GM12891 (cell line): ENCODE measurements at places on chromosomes 7 and 10.

- DNase-seq: no peak
Observed at GRCh38 chr7:76286842-76287403, 15.6 kb upstream of the HSPB1 start.

DNA sequence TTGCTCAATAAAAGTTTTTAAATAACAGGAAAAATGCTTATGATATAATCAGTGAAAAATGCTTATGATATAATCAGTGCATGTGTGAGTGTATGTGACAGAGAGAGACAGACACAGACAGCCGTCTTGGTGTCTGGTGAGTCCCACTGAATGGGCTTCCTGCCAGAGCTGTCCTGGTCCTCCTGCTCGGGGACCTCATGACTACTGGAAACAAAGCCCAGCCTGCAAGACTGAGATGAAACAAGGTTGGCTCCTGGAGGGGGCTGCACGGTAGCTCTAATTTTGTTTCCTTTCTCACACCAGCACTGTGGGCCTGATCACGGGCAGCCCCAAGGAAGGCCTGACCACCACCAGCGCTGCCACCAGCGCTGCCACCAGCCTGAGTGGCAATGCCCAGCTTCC lies 57.3 kb downstream of the NRP1 start:
- no peak for DNase-seq

GRCh38 chr7:2166625-2167280 lies 66.0 kb downstream of the MAD1L1 start:
- no peak for DNase-seq

DNA sequence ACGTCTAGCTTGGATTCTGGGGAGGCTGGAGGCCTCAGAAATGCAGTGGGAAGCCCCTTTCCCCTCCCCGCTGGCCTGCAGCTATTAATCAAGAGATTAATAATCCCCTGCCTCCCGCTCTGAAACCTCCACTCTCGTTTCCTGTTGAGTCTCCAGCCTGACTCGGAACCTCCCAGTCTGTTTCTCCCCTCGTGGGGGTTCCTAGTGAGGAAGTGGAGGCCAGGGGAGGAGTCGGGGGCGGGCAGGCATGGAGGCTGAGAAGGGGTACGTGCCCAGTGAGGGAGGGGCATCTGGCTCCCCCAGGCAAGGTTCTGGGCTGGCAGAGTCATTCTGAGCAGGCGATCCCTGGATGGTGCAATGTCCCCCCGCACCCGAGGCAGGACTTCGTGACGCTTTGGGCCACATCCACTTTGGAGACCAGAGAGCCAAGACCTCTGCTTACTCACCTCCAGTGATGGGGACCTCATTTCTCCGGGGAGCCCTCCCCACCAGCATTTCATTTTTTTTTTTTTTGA lies 73.6 kb downstream of the COL26A1 start:
- DNase-seq: no peak

GRCh38 chr10:106392778-106393177 lies 771.7 kb downstream of the SORCS1 start:
- no peak for DNase-seq

- no peak for DNase-seq
Observed at GRCh38 chr10:71666639-71667386, 52.8 kb downstream of the C10orf105 start.

- DNase-seq: no peak
Observed at GRCh38 chr7:125136341-125136740, 206.7 kb upstream of the POT1 start.

GRCh38 chr7:99290980-99291607 lies 18.5 kb downstream of the MYH16 start:
- no peak for DNase-seq

GRCh38 chr7:47813620-47814260 lies 134.5 kb downstream of the PKD1L1 start:
- DNase-seq: no peak

DNA sequence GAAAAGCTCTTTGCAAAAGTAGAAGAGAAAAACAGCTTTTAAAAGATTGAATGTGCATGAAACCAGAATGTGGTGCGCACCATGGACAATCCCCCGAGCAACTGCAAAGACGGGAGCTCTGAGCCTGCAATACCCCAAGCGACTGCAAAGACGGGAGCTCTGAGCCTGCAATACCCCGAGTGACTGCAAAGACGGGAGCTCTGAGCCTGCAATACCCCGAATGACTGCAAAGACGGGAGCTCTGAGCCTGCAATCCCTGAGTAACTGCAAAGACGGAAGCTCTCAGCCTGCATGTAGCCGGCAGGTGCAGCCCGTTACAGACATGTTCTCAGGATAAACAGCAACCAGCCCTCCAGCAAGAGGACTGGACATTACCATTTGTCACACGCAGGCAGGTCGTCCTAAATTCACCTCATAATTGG lies 6.2 kb downstream of the ZNF775 start:
- DNase-seq: no peak

DNA sequence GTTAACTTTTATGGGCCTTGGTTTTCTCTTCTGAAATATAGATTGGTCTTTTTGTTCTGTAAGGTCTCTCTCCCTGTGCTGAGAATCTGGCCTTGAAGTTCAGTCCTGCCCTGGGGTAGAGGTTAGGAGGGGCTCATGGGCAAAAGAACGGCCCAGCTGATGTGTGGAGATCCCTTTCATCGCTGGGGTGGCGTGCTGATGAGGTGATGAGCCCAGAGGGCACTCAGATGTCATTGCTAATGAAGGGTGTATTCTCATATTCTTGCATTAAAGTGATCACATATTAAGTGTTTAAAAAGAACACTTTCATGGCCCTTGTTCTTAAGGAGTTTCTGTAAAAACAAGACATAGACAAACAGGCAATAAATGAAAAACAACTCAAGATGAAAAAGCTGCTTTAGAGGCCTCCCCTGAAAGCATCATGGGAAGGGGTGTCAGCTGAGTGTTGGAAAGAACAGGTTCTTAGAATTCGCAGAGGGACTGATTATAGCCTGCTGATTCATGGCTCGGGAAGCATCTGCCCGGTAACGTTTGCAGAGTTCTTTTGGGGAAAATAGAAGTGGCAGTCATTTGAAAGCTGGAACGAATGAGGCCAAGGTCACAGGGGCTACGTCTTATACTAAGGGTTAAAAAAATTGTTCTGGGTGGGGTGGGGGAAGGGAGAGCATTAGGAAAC lies 72.5 kb upstream of the GPR158 start:
- DNase-seq: no peak

DNA sequence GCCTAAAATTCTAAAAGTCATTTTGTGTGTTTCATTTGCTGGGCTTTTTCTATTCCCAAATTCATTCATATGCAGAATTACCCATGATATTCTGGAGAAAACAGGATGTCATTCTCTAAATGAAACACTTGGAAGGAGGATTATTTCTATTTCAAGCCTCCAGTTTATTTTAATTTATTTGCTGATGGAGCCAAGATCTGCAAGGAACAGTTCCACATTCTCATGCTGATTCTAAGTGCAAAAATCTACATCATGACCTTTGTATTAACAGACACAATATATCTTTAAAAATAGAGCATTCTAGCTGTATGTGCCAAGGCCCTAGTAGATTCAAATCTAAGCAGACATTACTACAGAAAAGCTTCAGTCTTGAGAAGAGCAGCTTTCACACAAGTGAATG lies 51.3 kb upstream of the KCND2 start:
- no peak for DNase-seq

DNA sequence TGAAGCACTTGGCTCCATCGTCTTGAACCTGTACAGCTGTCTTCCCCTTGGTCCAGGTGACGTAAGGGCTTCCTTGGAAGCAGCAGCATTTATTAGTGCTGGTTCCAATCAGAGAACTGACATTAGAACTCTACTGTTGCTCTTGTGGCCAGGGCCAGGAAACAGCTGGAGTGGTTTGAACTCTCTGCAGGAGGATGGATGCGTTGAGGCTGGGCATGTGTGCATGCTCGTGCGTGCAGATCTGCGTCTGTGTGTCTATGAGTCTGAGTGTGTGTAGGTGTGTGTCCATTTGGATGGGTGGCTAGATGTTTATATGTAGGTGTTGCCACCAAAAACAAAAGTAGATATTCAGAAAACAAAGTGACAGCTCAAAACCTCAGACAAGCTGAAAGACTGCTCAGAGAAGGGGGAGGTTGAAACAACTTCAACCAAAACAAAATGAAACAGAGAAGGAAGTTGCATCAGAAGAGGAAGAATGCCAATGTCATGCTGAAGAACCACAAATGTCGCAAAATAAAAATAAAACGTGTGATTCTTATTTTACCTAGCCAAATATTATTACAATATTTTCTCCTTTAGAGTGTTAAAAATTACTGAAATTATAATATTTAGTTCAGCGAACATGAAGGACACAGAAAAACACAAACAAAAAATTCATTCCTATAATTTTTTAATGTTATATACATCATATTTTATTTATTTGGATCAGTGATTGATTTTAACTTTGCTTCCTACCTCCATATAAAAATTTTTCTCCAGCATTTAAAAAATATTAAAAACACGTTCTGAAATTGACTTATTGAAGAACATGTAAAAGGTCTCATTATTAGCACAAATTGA lies 96.1 kb upstream of the MKLN1 start:
- peak; percentile 34 for DNase-seq

GRCh38 chr7:23369695-23370404 lies 70.7 kb downstream of the MALSU1 start:
- no peak for DNase-seq
